ENCODE measurements at places on chromosomes 16 and 17.

DNA sequence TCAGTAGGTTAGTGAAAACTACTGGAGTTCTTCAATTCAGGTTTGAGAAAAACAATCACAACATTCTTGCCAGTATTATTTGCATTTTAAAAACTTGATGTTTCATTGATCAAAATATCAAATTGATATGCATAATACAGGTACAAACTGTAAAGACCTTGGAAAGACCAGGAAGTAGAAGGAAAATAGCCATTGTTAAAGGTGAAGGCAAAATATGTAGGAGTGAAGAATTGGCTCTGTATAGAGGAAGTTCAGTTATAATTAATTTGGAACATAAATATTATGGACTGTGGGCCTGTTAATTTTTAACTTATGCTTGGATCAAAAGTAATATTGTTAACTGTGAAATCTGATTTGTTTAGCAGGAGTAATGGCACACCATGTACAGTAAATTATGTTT, 112.6 kb downstream of the BCAS3 start:
- DNase-seq: no peak

DNA sequence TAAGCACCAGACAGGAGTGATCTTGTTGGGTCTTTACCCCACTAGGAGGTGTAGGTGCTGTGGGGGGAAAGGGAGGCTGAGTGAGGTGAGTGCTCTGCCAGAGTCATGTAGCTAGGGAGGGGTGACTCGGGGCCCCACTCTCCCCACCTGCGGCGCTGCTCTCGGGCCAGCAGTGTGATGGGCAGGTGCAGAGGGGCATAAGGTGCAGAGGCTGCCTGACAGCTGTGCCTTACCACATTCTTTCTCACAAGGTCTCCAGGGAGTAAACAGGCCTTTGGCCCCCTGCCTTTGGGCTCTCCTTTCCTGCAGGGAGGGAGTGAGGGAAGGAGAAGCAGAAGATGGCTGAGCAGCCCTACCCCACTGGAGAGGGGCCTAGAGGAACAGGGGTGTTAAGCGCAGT, 4.5 kb upstream of the CNP start:
- peak; percentile 28 for DNase-seq

DNA sequence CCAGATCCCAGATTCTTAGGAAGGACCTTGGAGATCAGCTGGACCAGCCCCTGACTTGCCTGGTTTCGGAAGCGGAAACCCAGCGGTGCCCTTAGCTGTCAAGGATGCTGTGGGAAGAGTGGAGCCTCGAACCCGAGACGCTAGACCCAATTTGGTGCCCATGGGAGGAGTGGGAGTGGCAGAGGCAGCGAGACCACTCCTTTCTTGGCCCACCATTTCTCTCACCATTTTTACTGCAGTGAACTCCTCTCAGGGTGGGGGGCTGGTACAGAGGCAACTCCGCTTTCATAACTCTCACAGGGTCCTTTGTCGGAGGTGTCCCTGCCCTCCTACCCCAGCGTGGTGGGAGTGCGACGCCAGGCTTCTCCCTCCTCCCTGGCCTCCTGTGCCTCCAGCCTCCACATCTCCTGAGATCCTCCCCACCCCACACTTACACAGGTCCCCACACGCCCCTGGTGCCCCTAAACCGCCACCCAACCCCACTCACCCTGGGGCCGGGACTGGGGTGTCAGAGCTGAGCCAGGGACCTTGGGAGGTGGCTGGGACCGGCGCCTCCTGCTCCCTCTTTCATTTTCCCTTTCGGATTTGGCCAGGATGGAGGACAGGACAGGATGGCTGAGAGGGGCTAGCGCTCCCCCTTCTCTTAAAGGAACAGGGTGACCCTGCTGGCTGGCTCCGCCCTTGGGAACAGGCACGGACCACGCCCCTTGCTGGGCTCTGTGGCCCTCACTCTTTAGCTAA, at the start of gene GJD3:
GJD3 (minus strand) TSS at position 617 of the 741 bp plus-strand sequence. CDS start 922 bp downstream, outside the sequence.
- DNase-seq: peak; percentile 23

GRCh38 chr17:38922538-38923297, 2.7 kb upstream of the LASP1NB start:
- DNase-seq: peak; percentile 55

GRCh38 chr17:18324140-18325050, 9.3 kb downstream of the SMCR8 start:
- DNase-seq: no peak

- DNase-seq: no peak
Observed at GRCh38 chr17:37725021-37725595, 19.8 kb downstream of the HNF1B start.

DNA sequence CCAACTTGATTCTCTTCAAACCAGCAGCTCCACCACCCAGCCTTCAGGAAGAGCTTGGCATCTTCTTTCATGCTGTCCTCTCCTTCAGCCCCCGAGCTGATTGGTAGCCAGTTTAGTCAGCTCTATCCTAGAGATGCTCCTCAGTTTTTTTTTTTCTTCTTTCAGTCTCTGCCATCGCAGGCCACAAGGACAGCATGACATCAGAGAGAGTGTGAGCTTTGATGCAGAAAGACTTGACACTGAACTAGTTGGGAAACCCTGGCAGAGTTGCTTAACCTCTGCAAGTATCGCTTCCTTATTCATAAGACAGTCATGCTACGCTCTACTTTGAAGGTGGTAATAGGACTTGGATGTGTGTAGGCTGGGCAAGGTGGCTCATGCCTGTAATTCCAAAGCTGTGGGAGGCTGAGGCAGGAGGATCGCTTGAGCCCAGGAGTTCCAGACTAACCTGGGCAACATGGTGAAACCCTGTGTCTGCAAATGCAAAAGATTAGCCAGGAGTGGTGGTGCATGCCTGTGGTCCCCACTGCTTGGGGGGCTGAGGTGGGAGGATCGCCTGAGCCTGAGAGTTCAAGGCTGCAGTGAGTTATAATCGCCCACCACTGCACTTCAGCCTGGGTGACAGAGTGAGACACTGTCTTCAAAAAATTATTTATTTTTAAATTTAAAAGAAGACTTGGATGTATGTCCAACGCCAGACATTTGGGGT, 2.6 kb downstream of the CD300LB start:
- DNase-seq: no peak

GRCh38 chr17:73192206-73192893, 505 bp upstream of the COG1 start:
- peak; percentile 90 for DNase-seq

GRCh38 chr17:927611-928461, 51.7 kb downstream of the NXN start:
- DNase-seq: no peak

DNA sequence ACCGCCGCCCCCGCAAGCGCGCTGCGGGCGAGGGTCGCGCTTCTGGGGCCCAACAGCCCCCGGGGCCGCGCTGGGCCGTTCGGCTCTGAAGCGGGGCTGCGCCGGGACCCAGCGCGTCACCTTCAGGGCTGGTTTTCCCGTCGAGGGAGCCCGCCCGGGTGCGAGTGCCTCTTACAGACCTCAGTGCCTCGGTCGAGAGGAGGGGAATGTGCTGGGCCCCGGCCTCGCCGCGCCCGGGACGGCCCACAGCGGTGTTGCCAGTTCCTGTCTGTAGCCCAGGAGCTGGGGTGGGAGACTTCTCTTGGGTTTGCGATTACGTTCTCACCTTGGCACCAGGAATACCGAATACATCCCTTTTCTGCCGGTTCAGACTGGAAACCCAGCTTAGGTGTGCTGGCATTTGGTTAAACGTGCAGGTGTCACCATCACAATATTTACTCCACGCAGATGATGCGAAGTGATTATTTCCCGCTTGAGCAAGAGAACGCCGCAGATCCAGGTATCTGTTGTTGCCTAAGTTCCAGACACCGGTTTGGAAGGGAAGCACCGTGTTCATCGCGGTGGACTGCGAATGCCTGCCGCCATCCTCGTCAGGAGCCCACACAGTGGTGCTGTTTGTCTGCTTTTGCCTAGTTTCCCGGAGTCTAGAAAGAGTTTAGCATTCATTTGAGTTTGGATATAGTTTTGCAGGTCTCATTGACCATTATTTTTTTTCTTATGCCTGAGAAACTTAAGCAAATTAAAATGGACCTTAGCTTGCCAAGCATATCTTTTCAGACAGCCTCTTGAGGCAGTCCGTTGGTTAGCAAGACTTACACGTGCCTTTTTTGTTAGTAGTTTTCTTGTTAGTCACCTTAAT, 914 bp downstream of the MAP1LC3B start:
- peak; percentile 49 for DNase-seq

- DNase-seq: peak; percentile 59
Observed at GRCh38 chr16:28326881-28327610, 34.7 kb downstream of the SBK1 start.

Data from small intestine (tissue), 16 donors.